Neural crest cell (in vitro differentiated cells): ENCODE measurements at places on chromosomes 7 and 10.

DNA sequence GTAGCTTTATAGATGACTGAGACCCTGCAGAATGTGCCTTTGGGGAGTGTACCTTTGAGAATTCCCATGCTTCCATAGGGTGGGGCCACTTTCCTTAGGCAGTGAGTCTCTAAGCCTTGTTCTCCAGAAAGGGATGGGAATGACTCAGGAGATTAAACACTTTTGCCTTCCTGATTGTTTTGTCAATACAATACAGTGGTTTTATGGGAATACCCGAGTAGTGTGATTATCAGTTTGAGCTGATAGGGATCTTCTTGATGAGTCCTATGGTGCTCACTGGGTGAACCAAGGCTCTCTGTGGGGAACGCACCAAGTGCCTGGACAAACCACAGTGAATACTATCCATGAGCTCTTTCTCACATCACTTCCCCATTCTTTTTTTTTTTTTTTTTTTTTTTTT, 6.3 kb downstream of the MYOF start:
- peaks cover 1% of the 10 kb centered on the region for H3K27me3 ChIP-seq
- no peak overlapping the region for H3K27ac ChIP-seq
- no peak for DNase-seq
- H3K36me3 ChIP-seq, result no peaks in the 10 kb centered on the region

DNA sequence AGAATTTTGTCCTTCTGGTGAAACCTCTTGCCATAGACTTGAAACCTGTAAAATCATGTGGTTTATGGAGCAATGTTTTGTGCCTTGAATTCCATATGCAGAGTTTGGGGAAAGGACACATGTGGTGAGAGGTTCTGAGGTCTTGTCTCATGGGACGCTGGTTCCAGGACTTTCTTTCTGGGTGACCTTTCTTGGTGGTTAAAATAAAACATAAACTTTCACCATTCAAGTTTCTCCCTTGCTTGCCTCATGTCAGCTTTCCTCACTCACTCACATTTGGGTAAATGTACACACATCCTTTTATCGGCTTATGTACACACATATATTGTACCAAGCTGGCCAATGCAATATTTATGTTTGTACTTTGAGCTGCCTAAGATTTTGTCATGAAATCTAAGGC, 144.9 kb upstream of the CELF2 start:
- H3K27me3 ChIP-seq, result no peaks in the 10 kb centered on the region
- no peak overlapping the region for H3K4me3 ChIP-seq
- H3K4me1 ChIP-seq, result peaks cover 40% of the 10 kb centered on the region
- no peak for DNase-seq

DNA sequence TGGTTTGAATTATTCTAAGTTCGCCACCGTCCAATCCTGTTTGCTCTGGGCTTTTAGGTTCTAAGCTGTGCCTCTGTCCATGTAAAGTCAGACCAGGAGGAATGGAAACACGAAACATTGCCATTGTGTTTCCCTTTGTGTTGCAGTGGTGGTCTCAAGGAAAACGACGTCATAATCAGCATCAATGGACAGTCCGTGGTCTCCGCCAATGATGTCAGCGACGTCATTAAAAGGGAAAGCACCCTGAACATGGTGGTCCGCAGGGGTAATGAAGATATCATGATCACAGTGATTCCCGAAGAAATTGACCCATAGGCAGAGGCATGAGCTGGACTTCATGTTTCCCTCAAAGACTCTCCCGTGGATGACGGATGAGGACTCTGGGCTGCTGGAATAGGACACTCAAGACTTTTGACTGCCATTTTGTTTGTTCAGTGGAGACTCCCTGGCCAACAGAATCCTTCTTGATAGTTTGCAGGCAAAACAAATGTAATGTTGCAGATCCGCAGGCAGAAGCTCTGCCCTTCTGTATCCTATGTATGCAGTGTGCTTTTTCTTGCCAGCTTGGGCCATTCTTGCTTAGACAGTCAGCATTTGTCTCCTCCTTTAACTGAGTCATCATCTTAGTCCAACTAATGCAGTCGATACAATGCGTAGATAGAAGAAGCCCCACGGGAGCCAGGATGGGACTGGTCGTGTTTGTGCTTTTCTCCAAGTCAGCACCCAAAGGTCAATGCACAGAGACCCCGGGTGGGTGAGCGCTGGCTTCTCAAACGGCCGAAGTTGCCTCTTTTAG, 46.3 kb upstream of the DMBT1 start:
- H3K27me3 ChIP-seq, result no peaks in the 10 kb centered on the region
- no peak for DNase-seq
- no peak overlapping the region for H3K27ac ChIP-seq
- peaks cover 2% of the 10 kb centered on the region for H3K4me1 ChIP-seq

GRCh38 chr7:154928136-154929005, 74.6 kb downstream of the PAXIP1 start:
- no peak overlapping the region for H3K4me3 ChIP-seq
- H3K27ac ChIP-seq, result peak overlapping the region; percentile 76
- no peaks in the 10 kb centered on the region for H3K4me1 ChIP-seq
- no peak for DNase-seq
- peaks cover 30% of the 10 kb centered on the region for H3K27me3 ChIP-seq
- H3K36me3 ChIP-seq, result peaks cover 1% of the 10 kb centered on the region

DNA sequence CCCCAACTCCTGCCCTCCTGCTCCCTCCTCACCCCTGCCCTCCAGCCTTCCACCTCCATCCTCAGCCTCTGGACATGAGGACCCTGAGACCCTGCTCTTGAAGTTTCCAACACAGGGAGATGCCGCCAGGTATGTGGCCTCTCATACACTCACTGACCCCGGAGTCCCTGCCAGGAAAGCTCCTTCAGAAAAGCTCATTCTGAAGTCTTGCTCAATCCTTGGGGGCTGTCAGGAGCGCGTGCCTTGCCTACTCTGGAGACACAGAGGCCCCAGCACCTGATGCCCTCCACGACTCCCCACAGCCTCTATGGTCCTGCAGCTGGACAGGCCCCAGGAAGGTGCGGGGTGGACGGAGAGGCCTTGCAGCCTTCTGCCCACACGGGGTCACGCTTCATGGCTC, 11.0 kb downstream of the NUDT1 start:
- no peak overlapping the region for H3K4me3 ChIP-seq
- H3K36me3 ChIP-seq, result no peaks in the 10 kb centered on the region
